ENCODE measurements at places on chromosomes 5 and 9. TPM values are rescaled to one million over a fixed set of nuclear protein-coding genes. Genes with fewer than 3 reads are reported as not detected.

The ANKRD34B gene
- not detected for total RNA-seq

The FAM174A gene
- total RNA-seq: 18.9 TPM

- no peak for DNase-seq
These were observed 67.3 kb upstream of the GRAMD2B start for GRCh38 chr5:126355940-126356339.

DNA sequence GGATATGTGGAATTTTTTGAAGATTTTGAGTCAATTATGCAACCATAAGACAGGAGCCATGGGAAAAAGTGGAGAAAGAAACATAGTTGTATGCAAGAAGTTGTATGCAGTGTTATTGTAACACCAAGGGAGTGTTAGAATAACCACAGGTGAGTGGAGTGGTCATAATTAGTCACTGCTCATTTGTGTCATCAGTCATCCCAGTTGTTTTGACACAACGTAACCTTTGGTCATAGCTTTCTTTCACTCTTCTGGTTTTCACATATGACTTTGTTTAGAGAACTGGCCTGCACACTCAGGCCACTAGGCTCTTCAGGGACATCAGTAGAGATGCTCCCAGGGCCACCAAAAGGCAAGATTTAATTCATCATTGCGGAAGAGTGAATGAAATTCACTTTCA, 158.7 kb upstream of the HMHB1 start:
- no peak for DNase-seq

DNA sequence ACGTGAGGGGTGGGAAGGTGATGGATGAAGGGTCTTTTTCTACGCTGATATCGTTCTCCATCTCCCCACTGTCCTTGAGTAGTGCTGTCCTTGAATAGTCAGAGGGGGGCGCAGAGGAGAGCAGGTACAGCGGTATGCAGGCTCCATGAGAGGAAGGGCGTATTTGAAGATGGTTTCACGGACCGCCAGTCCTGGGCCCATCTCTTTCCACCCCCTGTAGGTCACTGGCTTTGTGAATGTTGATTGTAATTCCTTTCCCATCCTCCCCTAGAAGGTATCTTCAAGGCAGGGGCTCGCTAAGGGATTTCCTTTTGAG, 40.8 kb upstream of the DAB2IP start:
- no peak for DNase-seq

- no peak for DNase-seq
These were observed 11.1 kb upstream of the DMXL1 start for GRCh38 chr5:119059740-119060255.

DNA sequence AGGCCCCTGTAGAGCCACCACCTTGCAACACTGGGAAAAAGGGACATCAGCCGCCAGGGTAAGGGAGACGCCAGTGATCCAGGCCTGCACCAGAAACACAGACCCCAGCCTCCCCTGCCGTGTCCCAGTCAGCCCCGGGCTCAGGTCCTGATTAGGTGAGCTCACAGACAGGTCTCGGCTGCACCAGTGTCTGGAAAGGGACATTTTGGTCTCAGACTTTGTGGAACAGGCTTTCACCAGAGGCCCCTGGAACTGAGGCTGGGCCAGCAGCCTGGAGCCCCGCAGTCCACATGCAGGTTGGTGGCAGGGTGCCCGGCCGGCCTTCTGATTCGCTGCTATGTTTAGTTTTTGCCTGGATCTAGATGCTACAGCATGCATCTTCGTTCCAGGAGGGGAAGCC, 369.0 kb upstream of the IRX4 start:
- no peak for DNase-seq

GRCh38 chr9:69949396-69949795, 94.3 kb upstream of the MAMDC2 start:
- no peak for DNase-seq

- no peak for DNase-seq
These were observed 26.3 kb downstream of the AHRR start for GRCh38 chr5:347712-348284.

Measured in vagina (tissue), 2 donors.